ENCODE measurements at places on chromosomes 1 and 21. TPM values are rescaled to one million over a fixed set of nuclear protein-coding genes. Genes with fewer than 3 reads are reported as not detected.

Gene NID1
- total RNA-seq, result 89.4 TPM

- DNase-seq, result no peak
Observed at GRCh38 chr1:104348277-104348676, 598.6 kb downstream of the AMY1C start.

GRCh38 chr1:223266632-223267172, 97.3 kb downstream of the SUSD4 start:
- DNase-seq, result no peak

- no peak for DNase-seq
Observed at GRCh38 chr21:45258466-45258865, 29.2 kb downstream of the POFUT2 start.

DNA sequence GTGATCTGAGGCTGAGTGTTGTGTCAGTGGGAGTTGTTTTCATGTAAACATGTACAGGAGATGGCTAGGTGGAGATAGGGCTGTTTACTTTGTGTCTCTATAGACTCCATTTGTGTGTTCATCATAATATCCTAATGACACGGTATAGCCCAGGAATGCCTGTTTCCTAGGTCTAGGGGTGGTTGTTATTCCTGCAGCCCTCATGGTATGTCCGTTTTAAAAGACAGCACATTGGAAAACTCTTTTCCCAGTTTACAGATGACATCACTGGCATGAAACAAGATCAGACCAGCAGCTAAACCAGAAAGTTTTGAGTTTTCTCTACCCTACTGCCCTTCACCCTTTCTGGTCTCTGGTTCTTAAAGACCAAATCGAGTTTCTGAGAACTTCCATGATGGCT, 227.3 kb upstream of the TMEM51 start:
- DNase-seq, result no peak

Gene MRPS15
- 47.4 TPM for total RNA-seq

DNA sequence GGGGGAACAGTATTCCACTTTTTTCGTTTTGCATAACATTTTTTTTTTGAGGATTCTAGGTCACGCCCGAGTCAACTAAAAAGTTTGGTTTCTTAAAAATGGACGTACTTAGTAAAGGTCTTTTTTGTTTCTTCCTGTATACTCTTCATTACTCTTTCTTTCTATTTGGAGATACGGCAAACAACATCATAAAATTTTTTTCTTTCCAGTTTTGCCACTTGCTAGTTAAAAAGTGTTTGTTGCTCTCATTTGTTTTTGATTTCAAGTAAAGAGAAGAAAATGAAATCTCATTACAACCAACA, 788 bp upstream of the MPC2 start:
- DNase-seq, result no peak

Gene FCRL6
- total RNA-seq, result 0.81 TPM

- DNase-seq, result no peak
Observed at GRCh38 chr21:45277101-45278045, 10.3 kb downstream of the POFUT2 start.

Gene PTAFR
- total RNA-seq, result 9.8 TPM

DNA sequence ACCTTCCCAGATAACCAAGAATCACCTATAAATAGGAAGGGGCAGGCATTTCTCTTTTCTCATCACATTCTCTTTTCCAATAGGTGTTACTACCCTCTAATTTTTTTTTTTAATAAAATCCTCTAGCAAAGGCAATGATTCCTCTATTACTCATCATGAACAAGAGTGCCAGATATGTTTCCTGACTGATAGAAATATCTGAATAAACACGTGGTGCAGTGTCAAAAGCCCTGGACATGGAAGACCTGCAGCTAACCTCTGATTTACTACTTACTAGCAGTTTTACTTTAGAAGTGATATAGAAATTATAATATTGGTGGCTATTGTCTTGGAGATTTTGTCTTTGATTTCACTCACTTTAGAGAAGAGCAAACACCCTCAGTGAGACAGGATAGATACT, 194.6 kb upstream of the SAMSN1 start:
- no peak for DNase-seq

Data from mucosa of gallbladder (tissue), 1 donor.